ENCODE measurements at places on chromosomes 1 and 21. TPM values are rescaled to one million over a fixed set of nuclear protein-coding genes. Genes with fewer than 3 reads are reported as not detected.

RXFP4 gene
- total RNA-seq = not detected

C1orf53 gene
- 7.6 TPM for total RNA-seq

GJB3 gene
- total RNA-seq = not detected

OPTC gene
- total RNA-seq = not detected

ARF1 gene
- total RNA-seq = 324 TPM

ATP6V1G3 gene
- not detected for total RNA-seq

TGFB2 gene
- total RNA-seq = 0.05 TPM

PTGS2 gene
- total RNA-seq = 1.1 TPM
